ENCODE measurements at places on chromosomes 1 and 21.

DNA sequence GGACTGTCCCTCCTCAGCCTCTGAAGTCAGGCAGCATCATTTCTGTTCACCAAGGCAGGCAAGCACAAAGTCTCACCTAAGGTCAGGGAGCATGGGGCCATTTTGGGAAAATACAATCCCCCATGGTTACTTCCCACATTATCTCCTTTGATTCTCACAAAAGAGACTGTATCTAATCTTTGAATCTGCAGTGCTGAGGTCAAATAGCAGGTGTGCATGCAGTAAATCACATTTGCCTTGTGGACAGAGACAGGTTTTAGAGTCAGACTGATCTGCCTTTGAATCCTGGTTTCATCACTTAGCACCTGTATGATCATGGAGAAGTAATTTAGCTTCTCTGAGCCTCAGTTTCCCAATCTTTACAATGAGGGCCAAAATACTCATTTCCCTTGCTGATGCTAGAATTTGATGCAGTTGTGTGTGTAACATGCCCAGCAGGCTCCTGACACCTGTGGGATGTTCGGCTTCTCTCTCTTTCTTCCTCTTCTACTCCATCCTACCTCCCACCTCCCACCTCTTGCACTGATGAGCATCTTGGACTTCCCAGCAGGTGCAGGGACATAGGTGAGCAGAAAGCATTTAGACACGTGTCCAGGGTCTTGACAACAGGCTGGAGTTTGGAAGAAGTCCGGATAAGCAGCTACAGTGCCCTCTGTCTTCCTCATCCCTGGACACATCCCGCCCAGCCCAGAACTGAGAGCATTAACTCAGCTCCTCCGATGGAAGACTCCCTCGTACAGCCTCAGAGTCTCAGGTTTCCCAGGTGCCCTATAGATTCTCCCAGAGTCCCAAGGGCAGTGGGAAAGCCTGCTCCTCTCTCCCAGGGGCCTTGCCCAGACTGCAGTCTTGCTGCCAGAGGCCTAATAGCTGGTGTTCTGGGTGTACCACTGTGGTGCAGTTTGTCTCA is 18.9 kb downstream of the NENF start:
- DNase-seq = no peak

DNA sequence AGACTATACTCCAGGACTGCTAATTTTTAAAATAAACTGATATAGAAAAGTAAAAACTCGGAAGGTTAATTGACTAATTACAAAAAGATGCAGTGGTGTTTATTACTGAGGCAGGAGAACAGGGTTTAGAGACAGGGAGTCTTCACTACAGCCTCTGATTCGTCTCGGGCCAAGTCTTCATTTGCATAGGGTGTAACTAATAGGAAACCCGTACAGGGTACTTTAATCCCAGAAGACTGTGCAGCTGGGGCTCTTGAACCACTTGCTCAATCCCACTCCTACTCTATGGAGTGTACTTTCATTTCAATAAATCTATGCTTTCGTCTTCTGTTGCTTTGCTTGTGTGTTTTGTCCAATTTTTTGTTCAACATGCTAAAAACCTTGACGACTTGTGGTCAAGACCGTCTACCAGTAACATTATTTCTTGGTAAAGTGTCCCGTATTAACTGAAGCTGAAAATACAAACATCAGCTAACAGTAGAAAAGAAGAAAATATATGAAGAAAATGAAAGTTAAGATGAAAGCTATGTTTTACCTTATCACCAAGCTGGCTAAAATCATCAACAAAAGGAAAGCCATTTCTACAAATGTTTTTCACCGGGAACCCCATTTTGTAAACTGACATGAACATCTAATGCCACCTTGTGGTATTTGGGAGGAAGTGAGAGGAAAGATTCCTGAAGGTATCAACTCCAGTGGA is 8.0 kb downstream of the SDHB start:
- DNase-seq = no peak

GRCh38 chr1:4086085-4086850 is 186.2 kb upstream of the C1orf174 start:
- DNase-seq = no peak

GRCh38 chr1:180310095-180310494 is 80.0 kb downstream of the LHX4 start:
- DNase-seq = no peak

DNA sequence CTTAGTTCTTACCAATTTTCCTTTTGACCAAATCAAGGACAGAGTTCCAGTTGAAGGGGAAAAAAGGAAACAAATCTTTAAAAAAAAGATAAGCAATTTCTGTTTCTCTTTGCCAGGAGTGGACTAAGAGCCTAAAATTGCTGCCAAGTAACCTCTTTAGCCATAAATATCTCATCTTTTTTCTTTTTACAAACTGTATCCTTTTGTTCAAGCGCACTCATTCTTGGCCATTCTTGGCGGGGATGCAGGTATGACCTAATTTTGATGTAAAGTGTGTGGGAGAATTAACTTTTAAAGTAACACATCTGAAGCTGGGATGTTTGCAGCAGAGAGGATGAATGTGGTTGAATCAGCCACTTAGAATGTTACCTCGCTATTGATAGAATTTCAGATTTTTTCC is 13.4 kb upstream of the KIF1B start:
- DNase-seq = no peak

DNA sequence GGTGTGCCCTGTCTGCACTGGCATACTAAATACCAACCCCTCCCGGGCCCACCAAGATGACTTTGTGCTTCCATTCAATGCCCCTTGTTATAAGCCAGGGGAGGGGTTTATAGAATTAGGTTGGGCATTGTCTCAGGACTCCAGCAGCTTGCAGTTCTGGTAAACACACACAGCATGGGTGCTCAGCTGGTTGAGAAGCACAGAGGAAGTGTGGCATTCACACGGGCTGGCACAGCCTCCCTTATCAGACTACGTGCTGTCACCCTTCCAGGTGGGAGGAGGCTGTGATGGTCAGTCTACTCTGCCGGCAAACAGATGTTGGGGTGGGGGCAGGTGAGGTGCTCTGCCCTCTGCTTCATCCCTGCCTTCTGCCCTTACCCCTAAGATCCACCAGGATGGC is 15.0 kb upstream of the SLC6A17 start:
- no peak for DNase-seq

All from SIG-M5 (cell line).